ENCODE measurements at places on chromosomes 16 and 17.
A peak's percentile ranks its signal among the peaks of the same experiment; 100 is the strongest.

DNA sequence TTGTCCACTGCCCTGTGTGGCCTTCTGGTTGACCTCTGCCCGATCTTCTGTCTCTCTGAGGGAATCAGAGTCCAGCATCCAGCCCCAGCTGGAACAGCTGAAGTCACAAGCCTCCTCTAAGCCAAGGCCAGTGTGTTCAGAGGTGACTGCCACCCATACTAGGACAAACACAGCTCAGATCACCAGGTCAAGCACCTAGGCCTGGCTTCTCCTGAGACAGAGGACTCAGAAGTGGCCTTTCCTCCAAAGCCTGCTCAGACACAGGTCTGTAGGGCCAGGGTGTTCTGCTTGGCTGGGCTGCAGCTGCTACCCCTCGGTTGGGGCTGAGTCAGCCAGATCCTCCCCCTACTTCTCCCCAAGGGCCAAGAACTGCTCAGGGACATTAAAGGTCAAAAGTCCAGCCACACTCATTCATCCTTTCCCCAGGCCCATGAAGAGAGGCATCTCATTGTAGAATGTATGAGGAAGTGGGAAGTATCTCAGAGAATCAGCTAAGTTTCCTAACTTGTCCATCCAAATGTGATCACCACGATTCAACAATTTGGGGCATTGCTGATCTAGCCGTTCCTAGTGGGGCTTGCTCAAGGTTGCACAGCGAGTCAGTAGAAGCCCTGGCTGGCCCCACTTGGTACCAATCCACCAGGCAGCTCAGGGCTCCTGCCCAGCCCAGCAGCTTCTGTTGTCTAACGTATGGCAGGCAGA is 7.6 kb downstream of the SLC46A1 start:
- DNase-seq: no peak

DNA sequence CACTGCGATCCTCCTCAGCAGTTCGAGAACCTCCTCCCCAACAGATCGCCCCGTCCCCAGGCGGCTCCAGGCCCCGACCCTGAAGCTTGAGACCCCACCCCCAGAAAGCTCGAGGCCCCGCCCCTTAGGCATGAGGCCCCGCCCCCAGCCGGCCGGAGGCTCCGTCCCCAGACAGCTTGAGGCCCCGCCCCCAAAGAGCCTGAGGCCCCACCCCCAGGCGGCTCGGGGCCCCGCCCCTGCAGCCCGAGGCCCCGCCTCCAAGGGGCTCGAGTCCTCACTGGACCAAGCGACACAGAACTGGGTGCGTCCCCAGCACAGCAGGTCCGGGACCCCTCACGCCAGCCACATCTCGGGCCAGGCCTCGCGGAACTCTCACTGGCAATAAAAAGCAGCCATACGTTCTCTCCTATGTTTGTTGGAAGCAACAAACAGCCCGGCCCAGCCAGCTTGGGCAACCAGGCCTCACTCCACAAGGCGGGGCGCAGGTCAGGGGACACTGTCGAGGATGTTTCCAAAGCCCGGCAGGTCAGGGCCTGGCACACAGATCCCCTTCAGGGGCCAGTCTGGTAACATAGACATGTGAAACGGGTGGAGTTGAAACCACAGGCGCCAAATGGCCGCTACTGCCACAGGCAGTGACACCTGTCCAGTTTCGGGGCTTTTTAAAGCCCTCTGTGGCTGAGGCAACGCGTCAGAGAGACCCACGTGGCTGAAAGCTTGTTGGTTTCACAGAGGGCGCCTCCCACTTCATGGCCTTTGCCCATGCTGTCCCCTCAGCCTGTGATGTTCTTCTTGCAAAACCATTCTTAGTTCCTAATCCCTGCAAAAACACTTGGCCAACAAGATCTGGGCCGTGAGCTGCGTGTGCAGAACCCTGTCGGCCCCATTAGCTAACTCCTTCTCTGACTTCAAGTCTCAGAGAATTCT is 224.2 kb downstream of the PARN start:
- DNase-seq: no peak

GRCh38 chr17:38733282-38733981 is 3.3 kb downstream of the CISD3 start:
- DNase-seq: no peak

DNA sequence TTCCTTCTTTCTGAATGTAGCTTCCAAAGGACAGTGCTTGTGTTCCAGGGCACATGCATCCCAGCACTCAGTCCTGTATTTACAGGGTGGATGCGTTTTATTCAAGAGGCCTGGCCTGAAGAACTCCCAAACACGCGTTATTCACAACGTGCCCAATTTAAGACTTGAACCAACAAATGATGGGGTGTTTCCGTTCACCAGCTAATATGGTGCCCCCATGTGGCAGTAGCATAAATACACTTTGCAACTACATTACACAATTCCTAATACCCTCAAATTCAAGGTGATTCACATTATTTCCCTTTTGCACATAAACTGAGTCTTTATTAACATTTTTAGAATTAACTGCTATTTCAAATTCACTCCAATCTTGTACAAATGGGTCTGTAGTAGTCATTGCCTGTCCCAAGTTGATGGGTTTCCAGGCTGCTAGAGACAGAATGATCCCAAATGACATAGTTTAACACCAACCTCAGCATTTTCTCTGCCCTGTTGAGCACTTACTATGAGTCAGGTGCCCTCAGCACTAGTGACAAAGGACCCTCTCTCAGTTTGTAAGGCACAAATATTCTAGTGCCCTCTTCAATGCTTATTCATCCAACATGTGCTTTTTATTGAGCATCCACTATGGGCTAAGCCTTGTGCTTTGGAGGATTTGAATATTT is 26.9 kb downstream of the HSD17B2 start:
- DNase-seq: no peak

DNA sequence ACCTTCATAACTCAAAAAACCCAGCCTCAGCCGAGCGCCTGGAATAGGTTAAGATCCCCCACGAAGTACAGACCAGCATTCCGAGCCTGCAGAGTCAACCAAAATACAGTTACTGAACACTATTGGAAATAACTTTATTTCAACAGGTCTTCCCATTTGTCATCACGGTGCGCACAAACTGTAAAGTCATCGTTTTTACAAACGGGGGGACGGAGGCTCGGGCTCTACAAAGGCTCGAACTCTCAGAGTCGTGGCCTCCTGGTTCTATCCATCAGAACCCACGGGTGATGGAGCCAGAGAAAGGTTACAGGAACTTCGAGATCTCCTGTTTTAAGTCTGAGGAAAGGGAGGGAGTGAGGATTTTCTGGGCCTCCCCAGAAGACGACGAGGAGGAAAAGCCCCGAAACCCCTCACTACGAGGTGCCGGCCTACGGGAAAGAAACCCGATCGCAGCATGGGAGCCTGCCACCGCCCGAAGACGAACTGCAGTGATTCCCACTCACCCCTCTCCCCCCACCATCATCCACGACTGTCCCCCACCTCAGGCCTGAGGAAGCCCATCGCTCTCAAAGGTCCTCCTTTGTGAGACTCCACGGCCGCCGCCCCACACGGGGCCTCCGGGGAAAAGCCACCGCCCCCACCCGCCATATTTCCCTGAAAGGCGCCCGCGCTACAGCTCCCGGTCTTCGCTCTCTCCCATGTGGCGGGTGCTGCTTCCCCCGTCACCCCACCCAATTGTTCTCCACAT is 917 bp downstream of the YWHAE start:
- DNase-seq: no peak

DNA sequence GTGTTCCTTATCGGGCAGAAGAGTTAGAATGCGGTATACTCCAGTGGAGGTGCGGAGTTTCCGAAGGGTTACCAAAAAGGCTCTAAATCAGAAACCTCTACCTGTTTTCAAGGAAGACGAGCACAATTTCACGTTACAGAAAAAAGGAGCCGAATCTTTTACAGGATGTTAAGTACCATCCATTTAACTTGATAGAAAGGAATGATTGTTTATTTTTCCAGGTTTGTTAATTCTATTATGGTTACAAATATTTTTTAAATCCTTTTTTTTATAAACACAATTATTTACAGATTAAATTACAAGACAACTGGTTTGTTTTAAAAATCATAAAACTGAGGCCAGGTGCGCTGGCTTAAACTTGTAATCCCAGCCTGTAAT is 18.2 kb downstream of the ZNF213 start:
- DNase-seq: no peak

DNA sequence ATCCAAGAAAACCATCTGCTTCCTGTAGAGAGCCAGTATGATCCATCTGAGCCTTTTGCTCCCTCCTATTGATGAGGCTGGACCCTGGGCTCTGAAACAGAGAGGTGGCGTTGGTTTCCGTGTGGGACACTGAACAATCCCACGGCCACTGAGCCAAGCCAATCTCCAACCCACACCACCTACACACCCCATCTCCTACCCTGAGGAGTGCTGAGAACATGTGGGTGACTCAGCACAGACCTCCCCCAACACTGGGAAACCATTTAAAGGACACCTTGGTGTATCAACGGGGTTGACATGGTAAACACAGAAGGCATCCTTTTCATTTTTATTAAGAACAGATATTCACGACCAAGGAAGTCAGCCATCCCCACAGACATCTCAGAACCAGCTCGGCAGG is 332.1 kb downstream of the SLC39A11 start:
- DNase-seq: no peak

DNA sequence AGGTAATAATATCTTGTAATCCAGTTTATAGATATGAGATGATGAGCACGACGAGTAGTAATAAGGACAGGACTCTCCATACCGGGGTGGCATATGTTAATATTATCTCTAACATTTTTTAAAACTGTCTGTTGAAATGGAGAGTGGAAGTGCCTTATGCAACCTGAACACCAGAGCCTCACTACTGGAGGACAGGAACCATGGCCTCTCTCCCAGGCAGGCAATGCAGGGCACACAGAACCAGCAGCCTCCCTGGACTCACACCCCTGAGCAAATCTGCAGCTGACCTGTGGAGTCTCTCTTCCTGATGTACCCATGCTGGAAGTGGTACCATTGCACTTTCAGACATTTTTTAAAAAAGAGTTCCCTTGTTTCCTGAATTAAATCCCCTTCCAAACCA is 55.2 kb upstream of the ERN1 start:
- DNase-seq: no peak

- DNase-seq: no peak
These were observed 37.3 kb upstream of the ICAM2 start for GRCh38 chr17:64057701-64058263.

GRCh38 chr16:19994466-19995170 is 79.1 kb downstream of the GPR139 start:
- no peak for DNase-seq

DNA sequence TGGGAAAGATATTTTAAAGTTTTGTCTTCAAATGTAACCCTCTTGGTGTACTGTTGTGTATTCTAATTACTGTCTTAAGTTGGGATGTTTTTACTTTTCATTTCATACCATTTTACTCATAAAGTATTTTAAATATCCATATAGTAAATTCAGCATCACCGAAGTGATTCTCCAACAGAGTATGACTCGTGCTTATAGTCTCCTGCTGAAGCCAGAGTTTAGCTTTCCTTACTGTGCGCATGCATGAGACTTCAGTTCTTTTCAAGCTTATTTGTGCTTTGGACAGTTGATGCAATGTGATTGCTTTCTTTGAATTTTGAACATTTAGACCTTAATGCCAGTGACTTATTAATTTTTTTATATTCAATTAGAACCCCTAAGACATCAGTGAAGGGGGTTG is 7.4 kb upstream of the VPS35L start:
- DNase-seq: no peak

GRCh38 chr17:77637818-77638575 is 320.5 kb upstream of the TNRC6C start:
- DNase-seq: peak; percentile 34

DNA sequence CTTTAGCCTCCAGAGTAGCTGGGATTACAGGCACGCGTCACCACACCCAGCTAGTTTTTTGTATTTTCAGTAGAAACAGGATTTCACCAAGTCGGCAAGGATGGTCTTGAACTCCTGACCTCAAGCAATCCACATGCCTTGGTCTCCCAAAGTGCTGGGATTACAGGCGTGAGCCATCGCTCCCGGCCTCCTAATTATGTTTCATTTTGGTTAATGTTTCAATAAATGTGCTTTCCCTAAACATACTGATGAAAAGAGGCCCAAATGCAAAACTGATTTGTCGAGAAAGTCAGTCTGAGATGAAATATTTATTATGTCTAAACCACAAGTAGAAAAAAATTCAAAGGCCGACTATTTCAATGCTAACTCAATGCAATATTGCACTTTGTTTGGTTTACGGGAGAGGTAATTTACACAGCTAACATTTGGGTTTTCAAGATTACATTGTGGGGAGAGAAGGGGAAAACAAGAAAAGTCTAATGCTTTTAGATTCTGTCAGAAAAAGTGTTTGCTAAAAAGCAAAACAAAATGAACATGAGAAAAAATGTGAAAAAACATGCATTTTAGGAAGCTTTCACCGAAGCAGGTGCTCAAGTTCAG is 9.8 kb downstream of the STAT3 start:
- DNase-seq: no peak

GRCh38 chr17:79812353-79813258 is 15.7 kb upstream of the CBX8 start:
- no peak for DNase-seq

DNA sequence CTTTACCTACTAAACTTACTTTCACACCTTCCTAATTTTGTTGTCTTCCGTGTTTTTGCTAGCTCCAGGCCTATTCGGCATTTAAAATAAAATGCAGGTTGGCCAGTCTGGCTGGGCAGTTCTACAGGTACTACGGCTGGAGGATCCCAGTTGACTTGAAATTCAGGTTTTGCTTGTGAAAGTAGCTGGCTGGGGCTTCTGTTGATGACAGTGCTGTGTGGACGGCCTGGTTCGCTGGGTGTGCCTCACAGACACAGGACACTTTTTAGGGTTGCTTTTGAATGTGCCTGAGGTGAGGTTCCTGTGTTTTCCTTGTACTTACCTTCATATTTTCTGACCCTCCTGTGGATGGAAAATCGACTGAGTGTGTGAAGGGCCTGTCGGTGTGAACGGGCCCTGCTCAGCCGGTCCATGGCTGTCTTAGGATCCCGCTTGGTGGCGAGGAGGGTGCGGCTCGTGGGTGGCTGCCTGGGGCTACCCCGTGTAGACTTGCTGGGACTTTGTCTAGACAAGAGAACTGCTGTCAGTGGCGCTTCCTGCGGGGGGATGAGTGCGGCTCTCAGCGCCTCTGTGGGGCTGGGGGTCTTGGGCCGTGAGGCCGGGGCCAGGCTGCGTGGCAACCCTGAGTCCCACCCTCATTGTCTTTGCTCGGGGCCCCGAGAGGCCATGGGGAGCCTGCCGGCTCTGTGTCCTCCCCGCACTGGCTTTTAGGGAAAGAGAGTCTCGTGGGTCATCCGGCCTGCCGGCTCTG is 18.7 kb upstream of the ZNF750 start:
- DNase-seq: no peak

DNA sequence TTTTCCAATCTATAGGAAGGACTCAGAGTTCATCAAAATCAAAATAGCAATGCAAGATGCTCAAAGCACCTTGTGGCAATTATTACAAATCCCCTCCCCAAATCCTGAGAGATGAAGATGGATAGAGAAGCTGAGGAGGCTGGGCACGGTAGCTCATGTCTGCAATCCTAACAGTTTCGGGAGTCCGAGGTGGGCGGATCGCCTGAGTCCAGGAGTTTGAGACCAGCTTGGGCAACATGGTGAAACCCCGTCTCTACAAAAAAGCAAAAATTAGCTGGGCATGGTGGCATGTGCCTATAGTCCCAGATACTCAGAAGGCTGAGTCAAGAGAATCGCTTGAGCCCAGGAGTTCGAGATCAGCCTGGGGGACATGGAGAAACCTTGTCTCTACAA is 8.6 kb downstream of the TBC1D16 start:
- no peak for DNase-seq

- no peak for DNase-seq
These were observed 26.8 kb upstream of the WSCD1 start for GRCh38 chr17:6043405-6043804.

GRCh38 chr16:80084614-80085013 is 456.2 kb upstream of the DYNLRB2 start:
- DNase-seq: peak; percentile 12

GRCh38 chr16:66070140-66070917 is 296.2 kb upstream of the CDH5 start:
- no peak for DNase-seq

GRCh38 chr16:2005646-2006045 is 4.0 kb downstream of the ZNF598 start:
- no peak for DNase-seq

Data from caudate nucleus (tissue), 63 donors.